ENCODE measurements at places on chromosomes 4 and X. TPM values are rescaled to one million over a fixed set of nuclear protein-coding genes. Genes with fewer than 3 reads are reported as not detected.

DNA sequence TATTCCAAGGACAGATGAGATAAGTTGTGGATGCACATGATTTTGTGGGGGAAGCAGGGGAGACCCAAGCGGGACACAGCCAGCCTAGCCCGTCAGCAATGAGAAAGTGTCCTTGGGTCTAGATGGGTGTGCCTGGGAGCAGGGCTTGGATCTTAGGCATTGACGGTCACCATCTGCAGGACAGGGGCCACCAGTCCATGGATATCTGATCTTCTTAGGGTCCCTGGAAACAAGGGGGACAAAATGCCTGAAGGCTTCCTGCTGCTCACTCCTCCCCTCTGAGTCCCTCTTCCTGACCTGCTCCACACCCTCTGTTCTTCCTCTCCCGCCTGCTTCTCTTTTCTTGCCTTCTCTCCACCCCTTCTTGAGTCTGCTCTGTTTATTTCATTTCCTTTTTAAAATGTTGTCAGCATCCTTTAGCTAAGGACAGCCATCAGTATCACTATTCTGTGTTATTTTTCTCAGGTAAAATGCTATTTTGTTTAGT, 298.4 kb downstream of the RAPGEF2 start:
- DNase-seq = no peak

GRCh38 chrX:78693536-78693935, 34.4 kb upstream of the RTL3 start:
- no peak for DNase-seq

- DNase-seq = no peak
Measured at GRCh38 chr4:42101446-42101975, 50.9 kb downstream of the BEND4 start.

DNA sequence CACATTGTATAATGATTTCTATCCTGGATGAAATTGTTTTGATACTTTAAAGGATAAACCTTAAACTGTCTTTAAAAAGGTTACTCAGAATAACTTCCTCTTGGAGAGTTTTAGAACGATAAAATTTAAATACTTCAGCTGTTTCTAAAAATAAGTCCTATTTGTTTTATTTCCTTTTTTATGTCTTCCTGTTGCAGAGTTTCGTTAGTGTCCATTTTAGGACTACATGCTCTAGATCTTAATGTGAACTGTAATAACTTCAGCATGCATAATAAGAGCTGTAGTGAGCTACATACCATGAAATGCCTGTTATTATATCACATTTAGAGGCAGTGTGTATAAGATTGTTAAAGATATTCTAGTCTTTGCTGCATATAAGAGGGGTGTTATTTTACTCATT, 14.6 kb downstream of the ATP10D start:
- DNase-seq = no peak

DNA sequence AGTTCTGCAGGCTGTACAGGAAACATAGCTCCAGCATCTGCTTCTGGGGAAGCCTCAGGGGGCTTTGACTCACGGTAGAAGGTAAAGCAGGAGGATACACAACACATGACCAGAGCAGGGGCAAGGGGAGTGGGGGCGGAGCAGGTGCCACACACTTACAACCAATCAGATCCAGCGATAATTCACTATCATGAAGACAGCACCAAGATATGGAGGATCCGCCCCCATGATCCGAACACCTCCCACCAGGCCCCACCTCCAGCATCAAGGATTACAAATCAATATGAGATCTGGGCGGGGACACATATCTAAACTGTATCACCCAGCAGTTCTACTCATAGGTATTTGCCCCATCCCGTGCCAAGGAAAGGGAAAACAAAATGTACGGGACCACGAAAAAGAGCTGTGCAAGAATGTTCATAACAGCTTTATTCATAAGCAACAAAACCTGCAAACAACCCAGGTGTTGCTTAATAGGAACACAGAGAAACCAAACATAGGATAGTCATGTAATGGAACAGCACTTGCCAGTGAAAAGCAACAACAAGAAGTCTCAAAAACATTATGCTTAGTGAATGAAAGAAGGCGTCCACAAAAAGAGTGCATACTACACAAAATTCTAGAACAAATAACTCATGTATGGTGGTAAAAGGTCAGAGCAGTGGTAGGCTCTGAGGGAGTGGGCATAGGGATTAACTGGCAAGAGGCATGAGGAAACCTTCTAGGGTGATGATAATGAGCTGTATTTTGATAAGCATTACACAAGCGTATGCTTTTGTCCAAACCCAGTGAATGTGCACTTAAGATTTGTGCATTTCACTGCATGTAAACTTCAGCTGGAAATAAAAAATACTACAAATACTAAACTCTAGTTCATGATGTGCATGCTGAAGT, 130.9 kb upstream of the FAM9B start:
- DNase-seq = no peak

GRCh38 chr4:66926687-66927086, 618.6 kb downstream of the CENPC start:
- DNase-seq = no peak

P2RY8 gene
- 0.68 TPM for total RNA-seq
